Pulmonary artery endothelial cell (primary cell): ENCODE measurements at places on chromosomes 4 and X. TPM values are rescaled to one million over a fixed set of nuclear protein-coding genes. Genes with fewer than 3 reads are reported as not detected.

- DNase-seq: no peak
These were observed 18.7 kb downstream of the PIGG start for GRCh38 chr4:517806-518070.

DNA sequence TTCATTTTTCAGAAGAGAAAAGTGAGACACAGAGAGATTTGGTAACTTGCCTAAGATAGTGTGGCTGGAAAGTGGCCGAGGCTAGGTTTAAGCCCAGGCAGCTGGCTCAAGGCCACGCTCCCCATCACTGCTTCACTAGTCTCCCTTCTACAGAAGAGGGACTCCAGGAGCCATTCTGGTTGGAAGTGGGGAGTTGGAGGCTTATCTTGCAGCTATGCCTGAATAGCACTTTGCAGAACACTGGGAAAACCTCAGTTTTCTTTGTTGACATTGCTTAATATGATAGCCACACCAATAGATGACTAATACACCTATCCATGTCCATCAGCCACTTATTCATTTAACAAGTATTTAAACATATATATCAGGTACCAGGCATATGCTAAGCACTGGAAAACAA, 18.5 kb downstream of the LRRC66 start:
- no peak for DNase-seq

- no peak for DNase-seq
These were observed 116.8 kb downstream of the SCD5 start for GRCh38 chr4:82681754-82682153.

DNA sequence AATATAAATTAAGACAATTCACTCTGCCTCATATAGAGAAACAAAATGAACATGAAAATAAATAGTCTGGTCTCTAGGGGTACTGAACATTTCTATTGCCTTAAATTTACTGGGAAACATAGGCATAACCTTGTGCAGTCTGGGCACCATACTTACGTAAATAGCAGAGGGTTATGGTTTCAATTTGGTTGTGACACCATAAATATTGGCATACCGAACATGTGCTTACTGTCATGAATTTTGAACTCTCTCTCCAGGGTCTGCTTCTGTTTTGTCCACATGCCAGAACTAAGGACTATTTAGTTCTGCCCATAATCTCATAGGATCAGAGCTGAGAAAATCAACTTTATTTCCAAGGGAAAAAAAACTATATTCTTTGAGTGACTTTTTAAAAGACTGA, 17.6 kb downstream of the PDGFC start:
- no peak for DNase-seq

DNA sequence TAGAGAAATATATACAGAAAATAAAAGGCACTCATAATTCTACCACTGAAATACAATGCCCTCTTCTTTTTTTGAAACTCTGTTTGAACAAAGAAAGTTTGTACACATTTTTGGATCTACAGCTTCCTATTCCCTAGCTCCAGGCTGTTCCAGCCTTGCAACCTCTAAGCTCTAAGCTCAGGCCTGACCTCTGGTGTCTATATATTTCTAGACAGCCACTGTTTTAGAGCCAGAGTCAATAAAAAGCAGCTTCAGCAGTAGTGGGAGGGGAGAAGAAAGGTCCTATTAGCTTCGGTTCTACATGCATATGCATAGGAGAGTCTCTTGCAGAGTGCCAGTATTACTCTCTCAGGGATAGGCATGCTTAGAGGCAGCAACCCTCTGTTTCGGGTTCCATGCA, 39.7 kb downstream of the CLDN2 start:
- DNase-seq: no peak

DNA sequence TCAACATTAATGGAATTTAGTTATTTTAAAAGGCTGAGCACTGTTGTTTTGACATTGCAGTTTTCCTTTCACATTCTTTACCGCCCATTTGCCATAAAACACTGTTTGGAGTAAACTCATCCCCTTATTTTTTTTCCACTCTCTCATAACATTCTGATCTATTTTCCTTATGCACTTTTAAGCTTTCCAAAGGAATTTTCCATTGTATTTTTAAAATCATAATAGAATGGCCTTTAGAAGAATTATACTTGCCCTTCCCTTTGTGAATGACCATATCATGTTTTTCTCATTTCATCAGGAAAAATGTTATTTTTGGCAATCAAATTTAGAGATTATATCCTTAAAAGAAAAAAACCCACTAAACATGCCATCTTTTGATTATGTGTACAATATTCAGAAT, 1074.2 kb downstream of the STIM2 start:
- no peak for DNase-seq

GRCh38 chr4:40288566-40288965, 46.6 kb upstream of the CHRNA9 start:
- no peak for DNase-seq

GRCh38 chrX:45823536-45823935, 622.9 kb upstream of the DIPK2B start:
- no peak for DNase-seq

GRCh38 chr4:74624351-74625151, 169.8 kb downstream of the BTC start:
- peak; percentile 79 for DNase-seq

DNA sequence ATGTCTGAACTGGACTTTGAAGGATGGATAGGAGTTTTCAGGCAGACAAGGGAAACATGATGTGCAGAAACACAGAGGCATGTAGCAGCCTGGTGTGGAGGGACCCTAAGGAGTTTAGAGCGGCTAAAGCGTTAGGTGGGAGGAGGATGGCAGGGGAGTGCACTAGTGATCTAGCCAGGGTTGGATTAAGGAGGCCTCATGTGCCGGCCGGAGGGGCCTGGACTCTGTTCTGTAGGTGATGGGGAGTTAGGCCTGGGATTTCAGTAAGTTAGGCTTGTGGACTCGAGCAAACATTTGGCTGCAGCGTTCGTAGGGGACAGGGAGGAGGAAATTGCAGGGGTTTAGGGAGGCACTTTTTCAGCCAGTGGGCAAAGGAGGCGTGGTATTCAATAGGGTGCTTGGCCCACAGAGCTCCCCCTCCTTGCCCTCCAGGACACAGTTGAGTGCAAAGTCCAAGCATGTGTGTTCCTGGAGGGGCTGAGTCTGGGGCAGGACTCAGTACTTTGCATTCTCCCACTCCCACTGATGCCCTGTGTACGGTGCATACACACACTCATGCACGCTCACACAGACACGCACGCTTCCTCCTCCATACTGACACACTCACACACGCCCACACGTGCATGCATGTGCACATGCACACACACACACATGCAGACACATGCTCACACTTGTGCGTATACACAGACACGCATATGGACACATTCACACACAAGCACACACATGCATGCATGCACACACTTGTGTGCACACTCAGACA, 18.6 kb downstream of the PSAPL1 start:
- no peak for DNase-seq

- no peak for DNase-seq
These were observed 33.6 kb downstream of the BCOR start for GRCh38 chrX:40064055-40064597.

- DNase-seq: no peak
These were observed 65.3 kb downstream of the PAPSS1 start for GRCh38 chr4:107654694-107655093.

DNA sequence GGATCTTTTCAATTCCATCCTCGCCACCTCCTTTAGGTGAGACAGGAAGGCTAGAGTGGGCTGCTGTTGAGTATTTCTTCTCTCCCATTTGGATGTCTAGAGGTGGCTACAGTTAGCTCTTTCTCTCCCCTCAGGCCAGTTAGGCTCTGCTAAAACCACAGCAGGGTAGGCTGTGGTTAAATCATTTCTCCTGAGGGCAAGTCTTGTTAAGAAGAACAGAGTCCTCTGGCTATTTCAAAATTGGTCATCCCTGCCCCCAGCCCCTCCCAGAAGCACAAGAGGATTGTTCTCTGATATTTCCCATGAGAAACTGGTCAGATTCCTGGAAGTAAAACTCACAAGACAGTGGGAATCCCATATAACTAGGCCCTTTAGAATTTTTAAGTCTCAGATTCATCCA, 1359.5 kb downstream of the TECRL start:
- no peak for DNase-seq

- no peak for DNase-seq
These were observed 8.8 kb downstream of the ENPEP start for GRCh38 chr4:110484767-110485166.

DNA sequence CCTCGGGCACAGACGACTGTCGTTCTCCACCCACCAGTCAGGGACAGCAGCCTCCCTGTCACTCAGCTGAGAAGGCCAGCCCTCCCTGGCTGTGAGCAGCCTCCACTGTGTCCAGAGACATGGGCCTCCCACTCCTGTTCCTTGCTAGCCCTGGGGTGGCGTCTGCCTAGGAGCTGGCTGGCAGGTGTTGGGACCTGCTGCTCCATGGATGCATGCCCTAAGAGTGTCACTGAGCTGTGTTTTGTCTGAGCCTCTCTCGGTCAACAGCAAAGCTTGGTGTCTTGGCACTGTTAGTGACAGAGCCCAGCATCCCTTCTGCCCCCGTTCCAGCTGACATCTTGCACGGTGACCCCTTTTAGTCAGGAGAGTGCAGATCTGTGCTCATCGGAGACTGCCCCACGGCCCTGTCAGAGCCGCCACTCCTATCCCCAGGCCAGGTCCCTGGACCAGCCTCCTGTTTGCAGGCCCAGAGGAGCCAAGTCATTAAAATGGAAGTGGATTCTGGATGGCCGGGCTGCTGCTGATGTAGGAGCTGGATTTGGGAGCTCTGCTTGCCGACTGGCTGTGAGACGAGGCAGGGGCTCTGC, 7.9 kb upstream of the MSANTD1 start:
- DNase-seq: no peak

APLN gene
- 83.9 and 224 TPM in 2 replicates for total RNA-seq

OFD1 gene
- 5.9 and 6.7 TPM in 2 replicates for total RNA-seq

IL13RA1 gene
- total RNA-seq: 44.6 and 47.9 TPM in 2 replicates

MRPL1 gene
- 28.4 and 48.8 TPM in 2 replicates for total RNA-seq

SSX2 gene
- total RNA-seq: 0.14 TPM in 1 of 2 replicates, not detected in the other
